Activated CD8-positive, alpha-beta memory T cell treated with anti-CD3 and anti-CD28 coated beads, Interleukin-2, amount 10 ng/mL, durations not matched to agents 7 days and 5 days (primary cell): ENCODE measurements at places on chromosomes 2 and 18.

GRCh38 chr2:83703598-83703997, 755.5 kb downstream of the SUCLG1 start:
- H3K4me1 ChIP-seq = no peaks in the 10 kb centered on the region
- no peak for DNase-seq
- no peak overlapping the region for H3K27ac ChIP-seq
- no peaks in the 10 kb centered on the region for H3K36me3 ChIP-seq

DNA sequence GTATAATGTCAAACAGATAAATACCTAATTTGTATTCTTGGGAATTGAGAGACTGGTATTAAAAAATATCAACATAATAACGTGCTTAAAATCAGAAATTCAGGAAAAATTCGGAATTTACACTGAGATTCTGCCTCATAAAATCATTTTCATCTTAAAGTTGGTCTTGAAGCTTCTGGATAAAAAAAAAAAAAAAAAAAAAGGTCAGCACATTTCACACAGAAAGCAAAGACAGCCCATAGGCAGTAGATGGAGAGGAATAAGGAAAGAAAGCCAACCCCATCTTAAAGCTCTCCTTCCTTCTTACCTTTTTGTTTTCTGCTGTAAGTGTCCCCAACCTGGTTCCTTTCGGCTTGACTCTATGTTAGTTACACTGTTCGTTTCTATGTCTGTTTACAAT, 41.5 kb upstream of the ALK start:
- H3K27me3 ChIP-seq = peaks cover 52% of the 10 kb centered on the region
- no peaks in the 10 kb centered on the region for H3K36me3 ChIP-seq

- no peaks in the 10 kb centered on the region for H3K36me3 ChIP-seq
- DNase-seq = no peak
- H3K27ac ChIP-seq = no peak overlapping the region
- H3K4me3 ChIP-seq = no peak overlapping the region
Measured at GRCh38 chr18:70256184-70256583, 32.7 kb upstream of the SOCS6 start.

DNA sequence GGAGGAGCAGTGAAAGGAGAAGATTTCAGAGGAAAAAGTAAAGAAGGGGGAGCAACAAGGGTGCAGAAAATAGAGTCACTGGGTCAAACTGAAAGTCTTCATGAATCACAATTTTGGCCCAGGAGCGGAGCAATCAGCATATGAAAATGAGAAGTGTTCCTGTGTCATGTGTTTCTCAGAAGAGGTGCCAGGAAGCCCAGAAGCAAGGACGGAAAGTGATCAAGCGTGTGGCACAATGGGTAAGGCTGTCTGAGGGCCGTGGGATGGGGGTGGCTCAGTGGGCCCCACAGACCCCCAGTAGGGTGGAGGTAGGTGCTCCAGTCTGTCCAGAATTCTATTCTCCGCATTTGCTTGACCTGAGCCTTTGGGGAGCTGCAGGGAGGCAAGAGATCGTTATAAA, 44.2 kb downstream of the SP140 start:
- H3K4me3 ChIP-seq = no peak overlapping the region
- peak overlapping the region; percentile 72 for H3K27ac ChIP-seq
- peaks cover 84% of the 10 kb centered on the region for H3K36me3 ChIP-seq
- H3K27me3 ChIP-seq = no peaks in the 10 kb centered on the region
- DNase-seq = no peak
- peaks cover 38% of the 10 kb centered on the region for H3K4me1 ChIP-seq

GRCh38 chr2:61338447-61338846, 132.4 kb downstream of the USP34 start:
- H3K4me1 ChIP-seq = peaks cover 2% of the 10 kb centered on the region
- no peaks in the 10 kb centered on the region for H3K27me3 ChIP-seq
- no peak for DNase-seq
- no peak overlapping the region for H3K4me3 ChIP-seq
- peaks cover 48% of the 10 kb centered on the region for H3K36me3 ChIP-seq

DNA sequence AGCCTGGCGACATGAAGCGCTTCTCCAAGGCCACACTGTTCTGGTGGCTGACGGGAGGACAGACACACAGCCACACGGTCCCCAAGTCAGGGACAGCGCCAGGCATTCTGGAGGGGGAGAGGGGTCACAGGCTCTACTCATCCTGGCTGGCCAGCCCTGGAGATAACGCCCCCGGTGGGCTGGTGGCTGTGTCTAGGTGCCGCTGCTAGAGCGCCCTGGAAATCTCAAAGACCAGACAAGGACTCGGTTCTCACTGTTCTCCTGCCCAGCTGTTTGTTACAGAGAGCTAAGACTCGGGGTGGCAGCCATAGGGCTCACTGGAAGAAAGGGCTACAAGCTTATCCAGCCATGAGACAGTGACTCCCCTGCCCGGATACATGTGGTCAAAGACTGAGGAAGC, 72.0 kb downstream of the KCNF1 start:
- no peak overlapping the region for H3K4me3 ChIP-seq
- DNase-seq = no peak
- no peak overlapping the region for H3K27ac ChIP-seq
- no peaks in the 10 kb centered on the region for H3K4me1 ChIP-seq
- peaks cover 7% of the 10 kb centered on the region for H3K27me3 ChIP-seq
- no peaks in the 10 kb centered on the region for H3K36me3 ChIP-seq

- H3K27ac ChIP-seq = no peak overlapping the region
- no peaks in the 10 kb centered on the region for H3K27me3 ChIP-seq
- no peaks in the 10 kb centered on the region for H3K36me3 ChIP-seq
- no peak for DNase-seq
Measured at GRCh38 chr2:52128081-52128480, 1096.1 kb upstream of the NRXN1 start.

GRCh38 chr2:38486213-38487026, 109.3 kb upstream of the ATL2 start:
- no peak overlapping the region for H3K27ac ChIP-seq
- H3K4me3 ChIP-seq = no peak overlapping the region
- no peaks in the 10 kb centered on the region for H3K4me1 ChIP-seq
- DNase-seq = no peak
- no peaks in the 10 kb centered on the region for H3K36me3 ChIP-seq
